ENCODE measurements at places on chromosomes 2 and 18.
A peak's percentile ranks its signal among the peaks of the same experiment; 100 is the strongest.

- no peak for DNase-seq
These were observed 182.3 kb downstream of the FTCDNL1 start for GRCh38 chr2:199668645-199669044.

GRCh38 chr18:22191923-22192322 lies 22.5 kb downstream of the GATA6 start:
- no peak for DNase-seq

DNA sequence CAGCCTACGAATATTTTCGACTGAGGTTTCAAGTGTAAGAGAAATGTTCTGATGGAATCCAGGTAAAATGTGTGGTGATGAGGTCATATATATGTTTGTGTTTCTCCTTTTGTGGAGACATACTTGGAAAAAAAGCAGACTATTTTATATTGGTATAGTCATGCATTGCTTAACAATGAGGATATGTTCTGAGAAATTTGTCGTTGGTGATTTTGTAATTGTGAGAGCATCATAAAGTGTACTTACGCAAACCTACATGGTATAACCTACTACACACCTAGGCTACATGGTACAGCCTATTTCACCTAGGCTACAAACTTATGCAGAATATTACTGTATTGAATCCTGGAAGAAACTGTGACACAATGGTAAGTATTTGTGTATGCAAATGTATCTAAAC lies 1849.9 kb upstream of the CELF4 start:
- no peak for DNase-seq

DNA sequence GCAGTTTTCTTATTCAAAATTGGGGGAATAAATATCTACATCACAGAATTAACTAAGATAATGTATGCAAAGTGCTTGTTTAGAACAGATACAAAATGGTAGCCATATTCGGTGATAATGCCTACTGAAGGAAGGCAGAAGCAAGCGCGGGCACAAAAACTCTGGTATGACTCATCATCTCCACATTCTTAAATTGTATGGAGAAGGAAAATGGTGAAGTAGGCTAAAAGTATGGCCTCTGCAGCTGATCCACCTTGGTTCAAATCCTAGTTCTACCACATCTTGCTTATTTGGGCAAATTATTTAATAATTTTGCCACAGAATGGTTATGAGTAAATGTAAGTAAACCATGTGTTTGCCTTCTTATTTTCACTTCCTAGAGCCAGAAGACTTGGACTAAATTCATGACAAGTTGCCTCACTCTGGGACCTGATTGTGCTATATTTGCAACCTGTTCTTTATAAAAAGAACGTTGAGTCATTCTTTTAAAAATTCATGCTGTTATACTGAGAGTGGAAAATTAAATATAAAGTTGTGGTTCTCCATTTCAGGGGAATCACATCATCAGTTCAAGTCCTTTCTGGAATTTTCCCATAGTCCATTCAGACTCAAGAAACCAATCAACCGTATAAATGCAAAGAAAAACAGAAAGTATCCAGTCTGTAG lies 9.0 kb upstream of the CDK15 start:
- DNase-seq: no peak

GRCh38 chr2:219292616-219293015 lies 13.4 kb downstream of the DNAJB2 start:
- no peak for DNase-seq

GRCh38 chr2:54526226-54526879 lies 70.2 kb downstream of the SPTBN1 start:
- DNase-seq: no peak

DNA sequence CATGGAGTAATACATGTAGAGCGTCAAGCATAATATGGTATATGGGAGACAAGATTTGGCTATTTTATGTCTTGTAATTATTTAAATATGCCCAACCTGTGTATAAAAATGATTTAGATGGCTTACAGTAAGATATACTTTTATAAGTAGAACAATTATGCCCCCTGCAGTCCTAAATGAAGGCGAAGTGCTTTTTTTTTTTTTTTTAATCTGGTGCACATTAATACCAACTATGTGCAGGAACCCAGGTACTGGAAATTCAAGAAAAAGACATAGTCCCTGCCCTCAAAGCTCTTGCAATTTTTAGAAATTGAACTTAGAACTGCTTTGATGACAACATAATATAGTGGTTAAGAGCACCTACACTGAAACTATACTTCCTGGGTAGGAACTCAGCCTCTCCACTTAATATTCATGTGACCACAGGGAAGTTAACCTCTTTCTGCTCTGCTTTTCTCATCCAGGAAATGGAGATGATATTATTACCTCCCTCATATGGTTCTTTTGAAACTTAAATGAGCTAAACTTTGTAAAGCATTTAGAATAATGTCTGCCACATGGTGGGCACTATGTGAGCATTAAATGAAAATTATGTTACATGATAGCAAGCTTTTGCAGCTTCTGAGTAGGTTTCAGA lies 38.1 kb downstream of the AFTPH start:
- peak; percentile 30 for DNase-seq

DNA sequence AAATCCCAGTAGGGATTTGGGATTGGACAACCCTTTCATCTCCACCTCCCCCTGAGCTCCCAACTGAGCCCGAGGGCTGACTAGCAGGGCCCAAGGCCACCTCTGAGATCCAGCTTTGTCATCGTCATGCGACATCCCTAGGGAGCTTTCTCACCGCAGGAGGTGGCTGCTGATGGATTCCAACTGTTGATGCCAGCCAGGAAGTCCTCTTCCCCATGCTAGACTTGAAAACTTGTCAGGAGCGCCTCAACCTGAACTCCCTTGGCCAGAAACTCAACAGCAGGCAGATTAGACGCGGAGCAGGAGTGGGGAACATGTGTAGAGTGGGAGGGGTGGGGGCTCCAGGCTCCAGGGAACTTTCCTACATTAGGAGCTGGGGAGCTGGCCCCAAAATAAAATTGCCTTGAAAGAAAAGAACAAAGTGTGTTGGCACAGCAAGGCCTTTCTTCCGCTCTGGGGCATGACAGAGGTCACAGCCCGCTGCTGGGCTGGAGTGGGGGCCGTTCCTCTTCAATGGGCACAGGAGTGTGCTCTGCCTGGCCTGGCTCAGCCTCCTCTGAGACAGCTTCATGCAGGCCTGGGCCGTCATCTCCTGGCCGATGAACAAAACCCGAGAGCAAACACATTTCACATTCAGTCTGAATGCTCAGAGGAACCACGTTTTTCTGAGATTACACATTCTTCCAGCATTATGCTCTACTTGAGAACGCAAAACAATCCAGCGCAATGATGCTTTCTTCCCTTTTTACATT lies 34.5 kb downstream of the EMILIN2 start:
- no peak for DNase-seq
